Vagina (tissue), 2 donors: ENCODE measurements at places on chromosomes 4 and X.

- no peak for DNase-seq
These were observed 230.1 kb upstream of the FTHL17 start for GRCh38 chrX:31301941-31302340.

GRCh38 chr4:51895816-51896408, 53.0 kb downstream of the DCUN1D4 start:
- no peak for DNase-seq

- DNase-seq = no peak
These were observed 12.4 kb downstream of the UTP3 start for GRCh38 chr4:70700712-70701111.

- no peak for DNase-seq
These were observed 54.1 kb downstream of the BMP3 start for GRCh38 chr4:81084634-81085033.

DNA sequence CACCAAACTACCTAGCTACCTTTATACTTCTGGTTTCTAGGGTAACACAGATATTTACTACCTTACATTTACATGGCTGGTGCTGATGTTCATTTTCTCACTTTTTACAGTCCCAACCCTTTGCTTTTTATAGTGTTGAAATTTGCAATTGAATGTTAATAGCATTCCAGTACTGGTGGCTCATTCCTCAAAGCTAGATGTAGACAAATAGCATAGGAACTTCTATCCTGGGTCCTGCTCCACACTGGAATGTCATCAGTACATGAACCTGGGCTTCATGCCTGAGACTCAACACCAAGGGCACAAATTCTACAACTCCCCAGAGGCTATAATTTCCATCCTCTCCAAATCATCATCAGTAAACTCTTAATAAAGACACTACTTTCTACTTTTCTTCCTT, 10.3 kb upstream of the TRMT2B start:
- no peak for DNase-seq

- no peak for DNase-seq
These were observed 11.5 kb downstream of the HERC6 start for GRCh38 chr4:88390128-88390527.
